Stimulated activated CD4-positive, alpha-beta T cell treated with anti-CD3 and anti-CD28 coated beads, Interleukin-2, amount 100 ng/mL, for 4 hours (primary cell): ENCODE measurements at places on chromosomes 13 and 19.

- no peak for DNase-seq
Observed at GRCh38 chr19:40530091-40530901, 46.4 kb upstream of the SHKBP1 start.

GRCh38 chr13:57925250-57925649, 293.7 kb downstream of the PCDH17 start:
- no peak for DNase-seq

DNA sequence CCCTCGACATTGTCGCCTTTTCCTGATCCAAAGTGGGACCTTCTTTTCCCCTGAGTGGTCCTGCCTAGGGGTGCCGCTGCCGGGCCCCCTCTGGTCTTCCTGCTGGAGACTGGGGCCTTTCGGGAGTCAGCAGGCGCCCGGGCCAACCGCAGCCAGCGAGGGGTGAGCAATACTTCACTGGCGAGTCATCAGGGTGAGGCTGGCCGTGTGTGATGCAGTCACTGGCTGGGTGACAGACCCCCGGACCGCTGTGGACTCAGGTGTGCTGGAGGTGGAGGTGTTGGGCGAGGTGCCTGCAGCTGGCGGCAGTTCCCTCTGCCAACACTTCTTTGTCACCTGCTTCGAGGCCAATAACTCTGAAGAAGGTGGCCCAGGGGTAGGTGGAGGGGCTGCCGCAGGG, 1.5 kb upstream of the CGB5 start:
- DNase-seq, result no peak

GRCh38 chr13:100297413-100297812, 208.5 kb downstream of the PCCA start:
- DNase-seq, result no peak

DNA sequence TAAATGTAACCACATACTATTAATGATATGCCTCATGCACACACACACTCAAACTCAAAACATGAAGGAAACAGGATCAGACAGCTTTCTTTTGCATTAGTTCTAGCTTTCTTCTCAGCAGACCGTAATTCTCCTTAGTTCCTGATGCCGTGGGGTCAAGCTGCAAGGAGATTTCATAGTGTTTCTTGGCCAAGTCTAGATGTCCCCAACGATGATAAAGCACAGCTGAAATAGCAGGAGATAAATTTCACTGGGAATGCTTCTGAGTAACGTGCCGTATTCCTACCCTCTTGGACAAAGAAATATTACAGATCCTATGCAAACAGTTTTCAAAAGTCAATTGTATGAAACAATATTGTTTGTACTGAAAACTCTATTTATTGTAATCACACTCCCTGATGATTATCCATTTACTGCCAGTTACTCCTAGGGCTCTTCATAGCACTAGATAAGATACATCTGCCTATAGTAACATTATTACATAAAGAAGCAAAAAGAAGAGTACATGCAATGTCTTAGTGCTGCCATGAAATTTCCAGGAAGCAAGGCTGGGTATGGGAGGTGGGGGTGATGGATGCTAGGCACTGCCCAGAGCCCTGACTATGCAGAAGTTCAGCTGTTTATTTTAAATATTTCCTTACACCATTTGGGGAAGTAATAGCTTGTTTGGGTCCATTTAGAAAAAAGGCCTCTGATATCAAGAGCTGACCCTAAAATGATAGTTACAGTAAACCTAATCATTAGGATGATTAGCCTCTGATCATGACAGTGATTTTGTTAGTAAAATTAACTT, 16.5 kb upstream of the GGACT start:
- no peak for DNase-seq

DNA sequence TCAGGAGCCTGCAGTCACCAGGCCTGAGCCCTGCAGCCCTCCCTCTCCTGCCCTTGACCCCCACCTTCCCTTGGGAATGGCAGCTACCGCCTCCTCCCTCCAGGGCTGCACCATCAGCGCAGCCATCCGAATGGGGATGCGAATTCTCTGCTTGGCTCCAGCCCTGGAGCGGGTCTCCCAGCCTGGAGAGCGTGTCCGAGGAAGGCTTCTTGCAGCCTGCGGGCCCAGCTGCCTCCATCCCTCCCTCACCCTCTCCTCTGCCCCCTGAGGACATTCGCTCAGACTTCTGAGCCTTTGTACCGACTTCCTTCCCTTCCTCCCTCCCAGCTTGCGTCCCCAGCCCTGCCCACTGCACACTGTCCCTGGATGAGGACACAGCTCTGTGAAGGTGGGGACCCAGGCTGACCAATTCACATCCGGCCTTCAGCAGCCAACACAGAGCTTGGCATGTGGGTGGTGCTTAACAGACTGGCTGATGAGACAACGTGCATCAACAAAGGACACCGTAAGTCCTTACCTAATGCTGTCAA, 6.0 kb upstream of the NKPD1 start:
- no peak for DNase-seq

GRCh38 chr13:105069106-105069505, 1466.4 kb downstream of the EFNB2 start:
- DNase-seq, result no peak

DNA sequence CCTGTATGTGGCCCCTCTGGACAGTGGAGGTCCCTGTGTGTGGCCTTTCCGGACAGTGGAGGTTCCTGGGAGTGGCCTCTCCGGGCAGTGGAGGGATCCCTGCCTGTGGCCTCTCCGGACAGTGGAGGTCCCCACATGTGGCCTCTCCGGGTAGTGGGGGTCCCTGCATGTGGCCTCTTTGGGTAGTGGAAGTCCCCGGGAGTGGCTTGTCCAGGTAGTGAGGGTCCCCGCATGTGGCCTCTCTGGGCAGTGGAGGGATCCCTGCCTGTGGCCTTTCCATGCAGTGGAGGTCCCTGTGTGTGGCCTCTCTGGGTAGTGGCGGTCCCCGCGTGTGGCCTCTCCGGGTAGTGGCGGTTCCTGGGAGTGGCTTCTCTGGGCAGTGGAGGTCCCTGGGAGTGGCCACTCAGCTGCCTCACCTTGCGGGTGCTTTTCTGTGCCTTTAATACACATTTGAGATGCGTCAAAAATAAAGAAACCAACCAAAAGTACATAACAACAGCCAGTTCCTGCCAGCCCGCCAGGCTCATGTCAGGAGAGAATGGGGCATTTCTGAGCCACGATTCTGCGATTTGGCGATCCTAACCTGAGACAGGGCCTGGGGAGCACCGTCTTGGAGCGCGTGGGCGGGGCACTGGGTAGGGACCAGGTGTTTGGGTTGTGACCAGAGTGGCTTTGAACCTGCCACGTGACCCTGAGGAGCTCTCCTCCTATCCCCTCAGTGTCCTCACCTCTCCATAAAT, 194.7 kb downstream of the ZNF536 start:
- no peak for DNase-seq

- no peak for DNase-seq
Observed at GRCh38 chr13:58119351-58119750, 487.8 kb downstream of the PCDH17 start.

- no peak for DNase-seq
Observed at GRCh38 chr13:33612641-33613638, 205.0 kb upstream of the RFC3 start.

- DNase-seq, result no peak
Observed at GRCh38 chr13:30107121-30107520, 200.2 kb downstream of the KATNAL1 start.

- no peak for DNase-seq
Observed at GRCh38 chr13:33076001-33076992, 60.1 kb downstream of the KL start.

DNA sequence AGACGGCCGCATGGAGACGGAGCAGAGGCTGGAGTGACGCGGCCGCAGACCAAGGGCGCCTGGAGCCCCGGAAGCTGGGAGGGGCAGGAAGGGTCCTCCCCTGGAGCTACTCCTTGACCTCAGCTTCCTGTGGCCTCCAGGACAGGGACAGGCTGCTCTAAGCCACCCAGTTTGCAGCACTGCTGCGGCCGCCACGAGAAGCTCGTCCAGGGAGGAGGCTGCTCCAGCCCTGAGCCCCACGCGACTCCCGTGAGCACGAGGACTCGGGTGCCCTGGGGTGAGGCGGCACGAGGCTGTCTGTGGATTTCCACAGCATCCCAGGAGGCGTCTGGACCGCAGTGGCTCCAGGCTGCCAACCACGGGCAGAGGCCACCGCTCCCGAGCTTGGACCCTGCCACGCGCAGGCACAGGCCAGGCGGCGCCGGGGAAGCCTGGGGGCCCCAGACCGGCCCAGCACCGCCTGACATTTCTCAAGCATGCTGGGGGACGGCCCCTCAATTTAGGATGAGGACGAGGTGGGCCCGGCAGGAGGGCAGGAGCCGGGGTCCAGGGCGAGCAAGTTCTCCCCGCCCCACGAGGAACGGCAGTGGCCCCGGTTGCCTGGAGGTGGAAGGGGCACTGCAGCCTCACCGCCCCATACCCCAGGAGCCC, 10.7 kb downstream of the SBNO2 start:
- DNase-seq, result no peak

GRCh38 chr13:98846521-98846920, 94.0 kb upstream of the SLC15A1 start:
- no peak for DNase-seq

DNA sequence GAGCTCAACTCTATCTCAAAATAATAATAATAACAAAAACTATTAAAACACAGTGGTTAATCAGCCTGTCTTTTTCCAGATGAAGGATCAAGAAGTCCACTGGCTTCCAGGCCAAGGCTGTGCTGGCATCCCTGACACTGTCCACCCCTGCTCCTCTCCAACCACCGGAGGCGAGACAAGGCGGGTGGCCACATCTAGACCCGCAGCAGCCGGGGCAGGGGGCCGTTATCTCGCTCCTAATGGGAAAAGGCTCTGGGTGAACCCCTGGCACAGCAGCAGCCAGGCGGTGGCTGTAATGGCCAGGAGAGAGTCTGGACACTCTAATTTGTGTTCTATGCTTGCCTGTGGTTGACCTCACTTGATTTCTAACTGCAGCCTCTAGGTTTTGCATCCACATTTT, 158.0 kb upstream of the SOX1 start:
- no peak for DNase-seq

- DNase-seq, result no peak
Observed at GRCh38 chr13:62846302-62846701, 1430.7 kb upstream of the PCDH20 start.

GRCh38 chr19:45140144-45140503, 20.7 kb downstream of the NKPD1 start:
- DNase-seq, result no peak

GRCh38 chr13:110702591-110703526, 3.1 kb downstream of the CARS2 start:
- no peak for DNase-seq

DNA sequence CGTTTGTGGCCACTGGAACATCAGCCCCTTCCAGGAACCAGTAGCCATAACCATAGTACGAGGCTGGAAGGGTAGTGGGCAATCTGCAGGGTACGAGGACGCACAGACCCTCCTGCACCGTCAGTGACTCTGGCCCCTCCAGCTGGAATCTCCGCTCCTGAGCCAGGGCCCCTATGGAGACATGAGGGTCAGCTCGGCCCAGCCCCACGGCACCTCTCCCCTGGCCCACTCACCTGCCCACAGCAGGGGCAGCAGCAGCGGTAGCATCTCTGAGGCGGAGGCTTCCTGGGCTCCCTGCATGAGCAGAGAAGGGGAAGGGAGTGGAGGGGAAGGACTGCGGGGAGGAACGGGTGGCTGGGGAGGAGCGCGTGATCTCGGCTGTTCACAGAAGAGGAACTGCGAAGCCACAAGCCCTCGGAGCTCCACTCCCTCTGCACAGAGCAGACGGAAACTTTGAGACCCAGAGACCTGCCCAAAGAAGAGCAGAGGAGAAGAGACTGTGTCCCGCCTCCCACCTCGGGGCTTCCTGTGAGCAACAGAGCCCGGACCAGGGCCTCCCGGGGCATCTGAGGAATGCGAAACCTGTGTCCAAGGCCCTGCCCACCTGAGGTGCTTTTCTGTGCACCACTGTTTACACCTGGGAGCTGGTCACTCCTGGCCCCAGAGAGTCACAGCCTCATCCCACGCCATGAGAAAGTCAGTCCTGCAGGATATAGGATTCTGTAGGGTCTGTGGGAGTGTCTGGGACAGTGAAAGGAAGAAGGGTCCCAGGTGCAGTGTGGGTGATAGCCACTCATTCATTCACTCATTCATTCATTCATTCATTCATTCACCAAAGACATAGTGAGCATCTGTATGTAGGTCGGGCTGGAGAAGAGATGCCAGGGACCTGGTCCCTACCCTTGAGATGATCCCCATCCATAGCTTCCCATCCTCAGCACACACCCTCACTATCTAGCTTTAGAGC, at the start of gene SIGLEC6:
SIGLEC6 (minus strand) TSS at position 322 of the 967 bp plus-strand sequence; CDS start at position 300, 22 bp downstream.
- DNase-seq, result no peak

GRCh38 chr19:33872445-33873320, 76.0 kb downstream of the KCTD15 start:
- DNase-seq, result no peak

- no peak for DNase-seq
Observed at GRCh38 chr13:103101901-103102300, 35.7 kb upstream of the SLC10A2 start.

DNA sequence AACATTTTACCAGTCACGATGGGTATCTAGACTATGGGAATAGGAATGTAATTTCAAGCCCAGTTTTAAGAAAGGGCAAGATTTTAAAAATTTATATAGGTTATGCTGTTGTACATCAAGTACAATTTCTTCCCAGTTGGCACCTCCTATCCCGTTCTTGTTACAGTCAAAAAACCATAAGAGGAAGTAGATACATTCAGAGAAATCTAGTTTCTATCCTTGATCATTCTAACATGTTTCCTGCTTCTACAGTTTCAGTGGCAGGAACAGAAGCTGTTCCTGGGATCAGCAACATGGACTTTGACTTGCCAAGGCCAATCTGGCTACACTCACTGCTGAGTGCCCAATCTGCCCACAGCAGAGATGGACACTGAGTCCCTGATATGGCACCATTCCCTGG, 14.7 kb upstream of the FPR3 start:
- no peak for DNase-seq

DNA sequence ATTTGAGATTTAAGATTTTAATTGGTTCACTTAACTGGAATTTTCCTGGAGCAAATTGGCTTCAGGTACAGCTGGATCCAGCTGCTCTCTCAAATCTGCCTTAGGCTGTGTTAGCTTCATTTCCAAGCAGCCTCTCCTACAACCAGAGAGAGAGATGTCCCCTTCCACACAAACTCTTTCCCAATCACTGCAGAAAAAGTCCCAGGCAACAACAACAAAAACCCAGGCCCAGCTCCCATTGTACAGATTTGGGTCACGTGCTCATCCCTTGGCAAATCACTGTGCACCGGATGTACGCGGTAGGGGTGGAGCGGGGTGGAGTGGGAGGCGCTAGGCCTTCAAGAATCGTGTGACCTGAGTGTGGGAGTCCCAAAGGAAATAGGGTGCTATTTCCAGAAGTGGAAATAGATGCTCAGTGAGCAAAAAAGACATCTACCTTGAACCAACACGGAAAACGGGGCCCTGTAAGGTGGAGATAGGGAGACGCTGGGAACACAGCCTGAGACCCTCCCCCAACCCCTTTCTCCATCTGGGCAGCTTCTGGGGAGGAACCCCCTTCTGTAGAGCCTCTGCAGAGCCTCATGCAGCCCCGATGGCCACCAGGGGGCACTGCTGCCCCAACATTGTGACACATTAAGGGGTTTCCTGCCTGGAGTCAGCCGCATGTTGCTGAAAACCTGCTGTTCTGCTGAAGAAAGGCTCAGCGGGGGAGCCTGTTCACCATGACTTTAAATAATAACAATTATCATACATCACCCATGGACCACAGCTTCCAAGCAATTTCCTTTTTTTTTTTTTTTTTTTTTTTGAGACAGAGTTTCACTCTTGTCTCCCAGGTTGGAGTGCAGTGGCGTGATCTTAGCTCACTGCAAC, 25.4 kb downstream of the HPN start:
- DNase-seq, result peak; percentile 82

GRCh38 chr13:76803831-76804230, 82.4 kb downstream of the KCTD12 start:
- no peak for DNase-seq
